Fibroblast of upper back skin (primary cell): ENCODE measurements at places on chromosomes 1 and 21.

DNA sequence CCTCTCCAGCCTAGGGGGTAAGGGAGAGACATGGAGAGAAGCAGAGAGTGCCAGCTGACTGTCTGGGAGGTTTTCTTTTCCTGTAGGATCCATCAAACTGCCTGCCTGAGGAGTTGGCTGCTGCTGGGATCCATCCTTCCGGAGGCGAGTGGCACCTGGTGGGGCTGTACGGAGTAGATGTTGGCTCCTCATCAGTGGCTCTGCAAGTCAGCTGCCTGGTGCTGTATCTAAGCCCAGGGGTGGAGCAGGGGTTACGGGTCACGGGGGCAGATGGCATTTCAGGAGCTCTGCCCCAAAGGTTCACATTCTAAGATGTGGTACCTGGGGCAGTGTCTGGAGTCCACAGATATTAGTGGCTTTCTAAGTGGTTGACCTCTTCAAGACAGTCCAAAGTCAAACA lies 128.0 kb downstream of the ACTL8 start:
- DNase-seq, result no peak

DNA sequence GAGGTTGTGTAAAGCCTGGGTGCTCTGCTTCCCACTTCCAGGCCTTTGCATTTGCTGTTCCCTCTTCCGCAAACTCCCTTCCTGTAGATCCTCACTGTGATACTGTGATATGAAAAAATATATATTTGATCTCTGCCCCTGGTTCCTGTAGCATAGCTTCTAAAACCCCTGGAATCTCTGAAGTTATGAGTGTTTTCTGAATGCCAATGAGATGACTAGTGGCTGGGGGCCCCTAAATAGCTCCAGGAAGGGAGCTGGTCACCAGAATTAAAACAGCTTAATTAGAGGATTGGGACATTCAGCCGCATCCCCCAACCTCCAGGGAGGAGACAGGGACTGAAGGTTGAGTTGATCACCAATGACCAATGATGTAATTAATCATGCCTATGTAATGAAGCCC lies 21.9 kb downstream of the DUSP10 start:
- DNase-seq, result peak; percentile 73

DNA sequence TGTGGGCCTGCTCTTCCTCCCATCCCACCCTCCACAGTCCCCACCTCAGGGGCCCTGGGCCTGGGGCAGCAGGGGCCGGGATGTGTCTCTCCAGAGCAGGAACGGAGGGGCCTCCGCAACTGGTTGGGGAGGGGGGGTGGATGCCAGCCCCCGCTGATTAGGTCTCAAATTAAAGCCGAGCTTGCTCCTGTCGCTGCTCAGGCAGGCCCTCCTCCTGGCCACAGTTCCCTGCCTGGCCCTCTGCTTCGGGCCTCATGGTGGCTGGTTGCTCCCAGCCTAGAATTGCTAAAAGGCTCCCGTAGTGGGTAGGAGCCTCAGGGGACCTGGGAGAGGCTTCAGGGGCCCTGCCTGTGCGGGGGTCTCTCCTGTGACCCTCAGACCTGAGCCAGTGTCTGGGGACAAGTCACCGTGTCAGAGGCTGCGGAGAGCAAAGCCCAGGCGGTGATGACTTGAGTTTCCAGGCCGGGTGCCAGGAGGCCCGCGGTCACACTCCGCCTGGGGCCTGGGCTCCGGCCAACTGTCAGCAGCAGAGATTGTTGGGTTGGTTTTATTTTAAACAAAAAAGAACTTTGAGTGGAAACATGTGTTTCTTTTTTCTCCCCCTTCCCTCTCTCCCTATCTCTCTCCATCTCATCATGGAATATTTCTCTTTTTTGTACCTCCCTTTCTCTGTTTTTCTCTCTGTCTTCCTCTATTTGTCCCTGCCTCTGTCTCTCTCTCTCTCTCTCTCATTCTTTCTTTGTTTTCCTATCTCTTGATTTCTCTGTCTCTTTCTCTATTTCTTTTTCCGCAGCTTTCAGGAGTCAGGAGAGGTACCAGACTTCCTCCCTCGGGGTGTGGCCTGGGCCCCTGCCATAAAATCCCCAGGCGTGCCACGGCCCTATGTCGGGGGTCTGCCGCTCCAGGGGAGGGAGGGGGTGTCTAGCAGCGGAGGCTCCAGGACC lies 20.0 kb upstream of the EPHA2 start:
- DNase-seq, result peak; percentile 94

DNA sequence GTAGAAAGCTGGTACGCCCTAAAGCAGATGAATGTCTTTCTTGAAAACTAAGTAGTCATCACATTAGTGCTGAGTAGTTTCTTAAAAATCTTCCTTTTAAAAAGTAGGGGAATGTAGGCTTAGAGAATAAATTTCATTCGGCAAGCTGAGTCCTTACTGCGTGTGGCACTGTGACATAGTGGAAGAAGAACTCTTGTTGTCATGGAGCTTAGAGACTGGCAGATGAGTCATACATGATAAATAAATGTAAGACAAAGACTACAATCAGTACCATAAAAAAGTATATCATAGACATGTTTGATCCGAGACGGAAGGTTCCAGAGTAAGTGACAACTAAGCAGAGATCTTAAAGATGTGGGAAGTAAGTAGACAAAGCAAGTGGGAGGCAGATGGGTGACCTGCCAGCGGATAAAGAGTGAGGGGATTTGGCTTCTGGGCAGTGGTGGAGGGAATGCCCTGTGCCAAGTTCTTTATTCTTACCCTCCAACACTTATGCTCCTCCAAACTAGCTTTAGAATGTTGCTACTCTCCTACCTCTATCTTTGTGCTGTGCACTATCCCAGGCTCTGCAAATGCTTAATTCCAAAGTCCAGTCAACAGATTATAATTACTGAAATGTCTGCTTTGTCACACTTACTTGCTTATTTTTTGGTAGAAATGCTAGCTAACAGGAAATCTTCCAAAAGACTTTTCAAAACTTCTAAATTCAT lies 608.5 kb upstream of the USP24 start:
- DNase-seq, result peak; percentile 43

DNA sequence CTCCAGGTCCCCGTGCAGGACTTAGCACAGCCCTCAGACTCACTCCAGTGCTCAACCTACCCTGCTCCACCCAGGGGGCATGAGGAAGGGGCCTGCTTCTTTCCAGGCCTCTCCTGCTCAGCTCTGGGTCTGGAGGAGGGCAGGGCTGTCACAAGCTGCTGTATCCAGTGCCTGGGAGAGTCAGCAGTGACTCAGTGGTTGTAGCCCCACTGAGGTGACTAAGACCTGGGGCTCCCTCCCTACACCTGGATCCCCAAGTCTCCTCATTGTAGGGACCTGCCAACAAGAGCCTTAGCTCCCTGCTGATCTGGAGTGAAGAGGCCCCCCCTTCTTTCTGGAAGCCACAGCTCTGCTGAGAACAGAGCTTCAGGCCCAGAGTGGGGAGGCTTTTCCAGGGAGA lies 36.1 kb upstream of the FAM131C start:
- no peak for DNase-seq

DNA sequence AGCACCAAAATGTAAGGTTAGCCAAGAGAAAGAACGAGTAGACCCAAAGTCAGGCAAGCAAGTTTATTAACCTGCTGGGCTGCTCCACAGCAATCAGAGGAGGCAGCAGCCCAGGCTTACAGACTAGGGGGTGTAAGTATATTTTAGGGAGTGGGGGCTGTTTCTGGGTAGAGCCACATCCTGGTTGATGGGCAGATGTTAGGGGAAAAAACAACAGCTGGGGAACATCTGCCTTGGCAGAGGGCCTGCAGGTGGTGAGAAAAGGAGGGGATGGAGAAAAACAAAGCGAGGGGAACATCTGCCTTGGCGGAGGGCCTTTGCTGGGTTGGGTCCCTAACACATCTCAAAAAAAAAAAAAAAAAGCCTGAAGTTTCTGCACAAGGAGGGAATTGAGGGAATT lies 9.7 kb upstream of the ZBTB48 start:
- DNase-seq, result no peak

DNA sequence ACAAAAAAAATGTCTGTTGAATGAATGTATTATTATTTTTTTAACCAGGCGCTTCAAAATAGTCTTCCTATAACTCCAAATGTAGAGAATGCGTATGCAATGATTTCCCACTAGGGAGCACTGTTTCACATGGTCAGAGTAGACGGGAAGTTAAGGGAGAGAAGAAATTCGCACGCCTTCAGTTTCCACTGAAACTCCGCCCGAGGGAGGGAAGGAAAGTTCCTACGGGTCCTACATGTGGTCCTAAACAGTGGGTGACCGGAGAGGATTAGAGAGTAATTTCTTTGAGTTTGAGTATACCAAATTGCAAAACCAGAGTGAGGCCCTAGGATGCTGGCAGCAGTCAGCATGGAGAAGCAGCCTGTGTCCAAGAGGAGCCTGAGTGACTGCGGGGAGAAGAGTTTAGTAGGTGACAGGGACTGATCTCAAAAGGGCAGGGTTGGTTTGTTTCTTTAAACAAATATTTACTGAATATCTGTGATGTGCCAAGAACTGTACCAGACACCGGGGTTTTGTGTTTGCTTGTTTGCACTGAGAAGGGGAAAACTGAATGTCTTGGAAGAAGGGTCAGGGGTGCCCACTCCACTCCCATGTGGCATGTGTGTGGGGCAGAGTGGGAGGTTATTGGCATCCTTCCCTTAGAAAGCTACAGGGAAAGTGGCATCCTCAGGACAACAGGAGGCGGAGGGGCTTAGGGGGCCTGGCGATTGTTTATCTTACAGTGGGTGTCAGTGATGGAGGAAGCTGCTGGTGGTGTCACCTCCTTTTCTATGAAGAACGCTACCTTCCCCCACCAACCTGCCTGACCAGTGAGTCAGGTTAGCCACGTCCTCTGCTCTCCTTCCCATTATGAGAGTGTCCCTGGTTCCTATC lies 22.8 kb downstream of the RNU5D-1 start:
- DNase-seq, result peak; percentile 38

DNA sequence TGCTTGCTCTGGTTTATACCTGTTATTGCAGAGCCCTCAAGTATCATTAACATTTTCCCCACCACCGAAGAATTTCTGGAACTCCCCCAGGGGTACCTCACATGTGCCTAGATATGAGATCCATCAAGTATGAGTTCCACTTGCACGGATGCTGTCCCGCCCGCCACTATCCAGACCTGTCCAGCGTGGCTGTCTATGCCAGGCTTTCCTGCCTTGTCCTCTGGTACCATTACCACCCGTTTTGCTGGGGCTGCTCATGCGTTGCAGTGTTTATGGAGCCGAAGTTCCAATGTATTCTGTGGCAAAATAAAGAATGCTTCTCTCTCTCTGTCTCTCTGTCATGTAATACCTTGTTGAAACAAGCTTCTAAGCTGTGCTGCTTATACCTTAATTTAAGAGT lies 543.5 kb upstream of the PTBP2 start:
- no peak for DNase-seq

DNA sequence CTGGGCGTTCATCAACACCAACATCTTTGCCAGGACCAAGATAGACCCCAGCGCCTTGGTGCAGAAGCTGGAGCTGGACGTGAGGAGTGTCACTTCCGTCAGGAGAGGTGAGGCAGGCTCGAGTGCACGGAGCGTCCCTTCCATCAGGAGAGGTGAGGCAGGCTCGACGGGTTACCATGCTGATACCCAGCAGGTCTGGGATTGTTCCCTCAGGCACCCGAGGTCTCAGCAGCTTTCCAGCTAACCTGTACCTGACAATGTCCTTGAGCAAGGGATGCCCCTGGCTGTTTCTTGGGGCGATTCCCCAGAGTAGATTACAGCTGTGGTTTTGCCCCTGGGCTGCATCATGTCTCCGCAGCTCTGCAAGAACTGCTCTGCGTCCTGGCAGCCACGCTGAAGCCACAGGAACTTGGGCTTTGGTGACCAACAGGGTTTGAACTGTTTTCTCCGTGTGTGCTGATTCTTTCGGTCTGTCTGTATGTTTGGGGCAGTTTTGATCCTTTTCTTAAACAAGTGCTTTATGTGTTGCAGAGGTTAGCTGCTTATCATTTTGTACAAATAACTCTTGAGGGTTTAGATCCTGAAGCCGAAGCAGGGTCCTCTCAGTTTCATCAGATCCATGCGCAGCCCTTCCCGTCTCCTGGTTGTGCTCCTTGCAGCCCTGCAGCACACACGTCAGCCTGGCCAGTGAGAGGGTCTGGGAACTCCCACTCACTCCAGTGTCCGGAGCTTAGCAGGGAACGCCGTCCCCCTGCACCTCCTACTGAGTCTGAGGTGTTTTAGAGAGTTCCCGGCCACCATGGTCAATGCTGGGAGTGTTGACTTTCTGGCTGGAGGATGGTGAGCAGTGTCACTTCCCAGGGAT lies 4.1 kb downstream of the SLX9 start:
- DNase-seq, result no peak

DNA sequence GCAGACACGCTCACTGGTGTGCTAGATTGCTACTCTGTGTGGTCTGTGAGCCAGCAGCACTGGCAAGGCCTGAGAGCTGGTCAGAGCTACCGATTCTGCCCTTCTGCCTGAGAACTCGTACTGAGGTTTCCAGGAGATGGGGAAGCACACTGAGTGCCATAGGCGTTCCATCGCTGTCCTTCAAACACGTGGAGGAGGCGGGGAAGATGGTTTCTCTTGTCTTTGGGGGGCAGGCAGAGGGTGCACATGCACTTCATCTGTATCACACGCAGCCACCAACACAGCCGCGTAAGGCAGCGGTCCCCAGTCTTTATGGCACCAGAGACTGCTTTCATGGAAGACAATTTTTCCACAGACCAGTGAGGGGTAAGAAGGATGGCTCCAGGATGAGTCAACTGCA lies 23.8 kb upstream of the MX1 start:
- DNase-seq, result no peak

DNA sequence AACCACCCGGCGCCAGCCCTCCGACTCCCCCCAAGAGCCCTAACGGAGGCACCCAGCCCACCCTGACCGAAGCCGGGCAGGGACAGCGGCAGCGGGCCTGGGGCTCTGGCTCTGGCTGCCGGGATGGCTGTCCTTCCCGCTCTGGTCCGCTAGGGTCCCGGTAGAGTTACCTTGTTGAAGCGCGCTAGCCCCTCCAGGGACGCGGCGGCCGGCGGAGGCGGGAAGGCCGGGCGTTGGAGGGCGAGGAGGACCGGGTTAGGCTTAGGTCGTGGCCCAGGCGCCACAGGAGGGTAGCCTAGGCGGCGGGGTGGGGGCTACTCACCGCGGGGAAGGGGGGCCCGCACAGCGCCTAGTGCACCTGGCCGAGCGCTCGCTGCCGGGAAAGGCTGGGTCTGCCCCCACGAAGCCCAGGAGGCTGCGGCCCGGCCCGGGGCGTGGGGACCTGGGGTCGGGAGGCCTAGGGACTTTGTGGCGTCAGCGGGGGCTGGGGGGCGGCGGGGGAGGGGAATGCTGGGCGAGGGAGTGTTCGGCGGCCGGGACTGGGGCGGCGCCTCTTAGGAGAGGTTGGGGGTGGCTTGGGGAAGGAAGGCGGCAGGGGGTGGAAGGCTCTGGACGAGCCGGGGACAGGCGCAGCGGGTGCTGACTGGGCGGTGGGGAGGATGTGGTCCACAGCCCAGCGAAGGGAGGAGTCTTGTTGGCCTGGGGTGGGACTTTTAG lies at the start of gene TRIM17:
TSS of gene TRIM17 (minus strand) at position 645 of the 717 bp plus-strand sequence. CDS start 1,789 bp downstream, outside the sequence.
- peak; percentile 12 for DNase-seq

DNA sequence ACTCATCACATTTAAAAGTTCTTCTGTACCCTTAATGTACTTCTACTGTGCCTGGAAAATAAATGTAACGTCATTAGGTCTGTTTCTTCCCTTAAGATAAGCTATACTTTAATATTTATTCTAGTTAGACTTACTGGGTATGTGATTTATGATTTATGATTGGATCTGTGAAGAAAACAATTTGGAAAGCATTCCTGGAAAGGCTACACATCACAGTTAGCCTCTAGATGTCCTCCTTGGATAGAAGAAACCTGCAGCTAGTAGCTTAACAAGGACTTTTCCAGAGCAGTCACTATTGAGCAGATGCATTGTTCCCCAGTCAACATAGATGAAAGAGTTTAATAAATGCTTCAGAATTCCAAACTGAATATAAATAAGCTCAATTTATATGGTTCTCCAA lies 22.2 kb upstream of the ABL2 start:
- peak; percentile 52 for DNase-seq

- DNase-seq, result no peak
These were observed 5.1 kb upstream of the OLFML2B start for GRCh38 chr1:162028726-162029125.

- no peak for DNase-seq
These were observed 4.6 kb upstream of the PRKCZ start for GRCh38 chr1:2045468-2046173.
